Stimulated activated CD4-positive, alpha-beta T cell treated with anti-CD3 and anti-CD28 coated beads, Interleukin-1b, Interleukin-23, amount 100 ng/mL, for 4 hours (primary cell): ENCODE measurements at places on chromosomes 7 and 10.
A peak's percentile ranks its signal among the peaks of the same experiment; 100 is the strongest.

DNA sequence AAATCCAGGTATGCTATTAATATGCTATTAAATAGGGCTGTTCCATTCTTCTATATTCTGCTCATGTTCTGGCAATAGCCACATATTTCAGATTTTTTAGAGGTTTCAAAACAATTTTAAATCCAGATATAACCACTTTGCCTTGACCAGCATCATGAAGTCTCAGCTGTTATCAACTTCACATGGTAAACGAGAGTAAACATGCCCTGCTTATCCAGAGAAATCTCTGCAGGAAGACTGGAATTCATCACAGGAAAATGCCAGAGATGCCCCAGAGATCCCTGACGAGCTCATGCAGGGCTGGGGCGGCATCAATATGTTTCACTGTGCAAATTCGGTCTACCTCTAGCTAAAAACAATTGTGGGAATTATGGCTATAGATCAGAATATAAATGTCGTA lies 126.5 kb downstream of the FANK1 start:
- no peak for DNase-seq

- DNase-seq = no peak
Measured at GRCh38 chr7:30968747-30969603, 5.2 kb downstream of the GHRHR start.

- DNase-seq = no peak
Measured at GRCh38 chr7:159099711-159100231, 44.9 kb downstream of the VIPR2 start.

- no peak for DNase-seq
Measured at GRCh38 chr10:90945491-90946070, 24.7 kb upstream of the ANKRD1 start.

DNA sequence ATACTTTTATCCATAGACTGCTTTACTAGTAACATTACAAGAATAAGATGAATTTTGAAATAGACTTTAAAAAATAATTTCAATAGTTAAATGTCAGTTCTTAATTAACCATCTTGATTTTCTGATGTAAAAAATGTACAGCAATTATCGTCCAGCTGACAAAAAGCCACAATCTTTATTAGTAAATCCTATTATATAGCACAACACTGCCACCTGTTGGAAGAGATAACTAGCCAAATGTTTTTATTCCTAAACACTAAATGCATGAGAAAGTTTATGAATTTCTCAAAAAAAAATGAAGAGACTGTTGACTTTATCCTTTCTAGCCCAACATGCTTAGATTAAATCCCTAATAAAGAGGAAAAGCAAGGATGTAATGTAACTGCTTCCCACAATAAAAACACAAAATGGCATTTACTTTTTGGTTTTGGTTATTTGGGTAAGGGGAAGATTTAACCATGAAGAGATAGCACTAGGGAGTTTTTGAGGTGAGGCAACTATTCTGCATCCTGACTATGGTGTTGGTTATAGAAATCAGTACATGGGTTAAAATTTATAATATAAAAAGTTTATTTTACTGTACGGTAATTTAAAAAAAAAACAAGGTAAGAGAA lies 8.0 kb downstream of the COA1 start:
- DNase-seq = no peak

DNA sequence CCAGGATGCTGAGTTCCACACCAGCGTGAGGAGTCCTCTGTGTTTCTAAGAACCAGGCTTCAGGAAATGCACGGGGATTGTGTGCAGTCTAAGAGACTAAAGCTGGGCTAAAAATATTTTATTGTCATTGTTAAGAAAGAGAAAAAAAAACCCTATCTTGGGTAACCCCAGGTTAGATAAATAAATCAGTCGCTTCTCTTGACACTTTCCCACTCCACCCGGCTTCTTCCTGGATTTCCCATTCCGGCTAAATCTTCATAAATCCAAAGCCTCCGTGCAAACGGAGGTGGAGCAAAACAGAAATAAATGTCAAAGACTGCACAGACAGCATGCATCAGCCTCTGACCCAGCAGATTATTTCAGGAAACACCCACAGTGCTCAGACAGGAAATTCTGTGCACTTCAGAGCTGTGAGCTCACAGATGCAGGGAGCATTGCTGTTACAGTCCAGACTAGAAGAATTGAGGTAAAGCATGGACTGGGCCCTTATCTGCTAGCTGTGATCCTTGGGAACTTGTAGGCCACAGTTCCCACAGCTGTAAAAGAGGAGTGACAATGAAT lies 44.8 kb upstream of the GRID1 start:
- no peak for DNase-seq

- DNase-seq = no peak
Measured at GRCh38 chr7:30642789-30643188, 39.5 kb downstream of the CRHR2 start.

DNA sequence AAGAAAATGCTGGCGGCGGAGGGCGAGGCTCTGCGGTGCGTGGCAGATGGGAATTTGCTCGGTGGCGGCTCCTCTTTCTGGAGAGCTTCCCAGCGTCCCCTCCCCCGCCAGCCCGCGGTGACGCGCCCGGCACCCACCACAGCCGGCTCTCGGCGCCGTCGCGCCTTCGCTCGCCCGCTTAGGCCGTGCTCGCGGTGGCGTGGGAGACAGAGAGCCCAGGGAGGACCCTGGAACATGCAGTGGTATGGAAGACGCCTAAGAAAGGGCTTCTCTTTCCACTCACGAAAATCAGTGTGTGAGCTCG lies 576 bp upstream of the CSGALNACT2 start:
- peak; percentile 12 for DNase-seq

DNA sequence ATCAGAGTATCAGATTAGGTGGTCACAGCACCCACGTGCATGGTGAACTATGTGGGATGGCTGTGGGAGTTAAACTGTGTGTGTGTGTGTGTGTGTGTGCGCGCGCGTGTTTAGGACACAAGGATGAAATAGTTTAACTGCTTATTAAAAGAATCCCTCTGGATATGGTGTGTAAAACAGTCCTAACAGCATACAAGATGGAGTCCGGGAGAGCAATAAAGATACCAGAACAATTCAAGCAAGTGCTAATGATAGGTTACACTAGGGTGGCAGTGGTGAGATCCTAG lies 202.2 kb downstream of the IPMK start:
- no peak for DNase-seq

GRCh38 chr10:132120734-132121510 lies 55.2 kb downstream of the JAKMIP3 start:
- no peak for DNase-seq

DNA sequence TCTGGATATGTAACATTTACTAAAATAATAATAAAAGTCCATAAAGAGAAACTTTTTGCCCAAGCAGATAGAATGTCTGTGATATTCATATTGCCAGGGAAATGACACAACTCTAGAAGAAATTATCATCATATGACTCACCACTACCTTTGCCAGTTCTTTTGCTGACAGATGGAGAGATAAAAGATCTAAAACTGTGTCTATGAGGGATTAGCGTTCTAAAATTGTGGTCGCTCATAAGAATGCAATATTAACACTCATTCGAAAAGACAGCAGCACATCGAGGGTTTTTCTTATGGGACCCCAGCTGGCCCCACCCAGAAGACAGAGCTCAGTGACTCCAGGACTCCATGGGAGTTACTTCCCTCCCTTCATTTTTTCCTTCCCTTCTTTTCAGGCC lies 16.6 kb upstream of the LANCL2 start:
- DNase-seq = no peak

DNA sequence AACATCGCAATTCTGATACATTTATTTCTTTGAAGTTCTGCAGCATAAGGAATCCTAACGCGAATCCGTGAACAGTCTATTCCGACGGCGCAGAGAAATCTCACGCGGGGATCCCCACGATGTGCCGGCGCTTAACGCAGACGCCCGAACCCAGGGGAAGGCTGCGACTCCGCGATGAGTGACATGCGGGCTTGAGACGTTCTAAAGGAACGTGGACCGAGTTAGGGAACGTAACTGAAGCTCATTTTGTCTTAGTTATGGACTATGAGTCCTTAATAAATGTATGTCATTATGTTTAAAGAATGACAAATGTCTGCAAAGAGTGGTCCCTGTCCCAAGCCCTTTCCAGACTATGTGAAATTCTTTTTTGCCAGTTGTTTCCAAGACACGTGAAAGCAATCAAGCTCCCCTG lies 995 bp upstream of the PARD3 start:
- no peak for DNase-seq

- no peak for DNase-seq
Measured at GRCh38 chr10:85649461-85649860, 717.1 kb downstream of the GRID1 start.

GRCh38 chr7:127715901-127716300 lies 63.9 kb downstream of the SND1 start:
- DNase-seq = no peak

DNA sequence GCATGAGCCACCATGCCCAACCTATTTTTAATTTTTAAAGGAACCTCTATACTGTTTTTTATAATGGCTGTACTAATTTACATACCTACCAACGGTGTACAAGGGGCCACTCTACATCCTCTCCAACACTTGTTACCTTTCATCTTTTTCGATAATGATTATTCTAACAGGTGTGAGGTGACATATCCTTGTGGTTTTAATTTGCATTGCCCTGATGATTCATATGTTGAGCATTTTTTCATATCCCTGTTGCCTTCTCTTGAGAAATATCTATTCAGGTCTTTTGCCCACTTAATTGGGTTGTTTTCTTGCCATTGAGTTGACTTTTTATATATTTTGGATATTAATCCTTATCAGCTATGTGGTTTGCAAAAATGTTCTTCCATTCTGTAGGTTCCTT lies 167.0 kb downstream of the CTTNBP2 start:
- no peak for DNase-seq

GRCh38 chr10:11760861-11761260 lies 18.7 kb downstream of the ECHDC3 start:
- DNase-seq = no peak
